Sigmoid colon (tissue), 7 donors: ENCODE measurements at places on chromosomes 6 and 20.
A peak's percentile ranks its signal among the peaks of the same experiment; 100 is the strongest.

DNA sequence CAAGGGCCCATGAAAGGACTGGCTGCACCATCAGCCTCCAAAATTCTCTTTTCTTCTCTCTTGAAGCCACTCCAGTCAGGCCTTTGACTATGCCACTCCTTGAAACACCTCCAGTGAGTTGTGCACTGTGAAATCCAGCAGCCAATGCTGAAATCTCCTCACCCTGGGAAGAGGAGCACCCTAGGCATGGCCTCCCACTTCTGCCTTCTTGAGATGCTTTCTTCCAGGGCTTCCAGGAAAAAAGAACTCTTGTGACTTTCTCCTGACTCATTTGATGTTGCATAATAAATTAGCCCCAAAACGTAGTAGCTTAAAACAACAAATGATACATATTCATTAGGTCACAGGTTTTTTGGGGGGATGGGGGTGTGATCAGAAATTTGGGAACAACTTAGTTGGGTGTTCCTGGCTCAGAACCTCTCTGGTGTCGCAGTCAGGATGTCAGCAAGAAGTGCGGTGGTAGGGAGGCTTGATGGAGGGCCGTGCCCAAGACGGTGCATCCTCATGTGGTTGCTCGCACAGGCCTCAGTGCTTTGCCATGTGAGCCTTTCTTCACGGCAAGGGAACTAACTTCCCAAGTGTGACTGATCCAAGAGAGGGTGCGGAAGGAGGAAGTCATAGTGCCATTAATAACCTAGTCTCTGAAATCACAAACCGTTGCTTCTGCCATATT lies 12.1 kb downstream of the NCR2 start:
- DNase-seq, result no peak

- DNase-seq, result no peak
These were observed 28.9 kb downstream of the FUCA2 start for GRCh38 chr6:143482593-143482992.

DNA sequence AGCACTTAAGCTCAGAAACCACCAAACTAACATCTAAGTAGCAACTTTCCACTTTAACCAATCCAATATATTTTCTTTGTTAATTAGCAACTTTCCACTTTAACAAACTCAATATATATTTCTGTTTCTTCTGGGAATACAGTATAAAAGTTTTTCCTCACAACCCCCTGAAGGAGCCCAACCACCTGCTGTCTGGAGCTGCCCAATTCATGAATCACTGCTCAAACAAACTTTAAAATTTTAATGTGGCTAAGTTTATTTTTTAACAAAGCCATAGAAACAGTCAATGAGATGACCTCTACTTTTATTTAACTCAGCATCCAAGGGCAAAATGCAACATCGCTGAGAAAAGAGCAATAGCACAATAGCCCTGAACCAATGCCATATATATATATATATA lies 500.1 kb downstream of the EPM2A start:
- DNase-seq, result no peak

- no peak for DNase-seq
These were observed 37.4 kb upstream of the OPRM1 start for GRCh38 chr6:154001494-154002285.

- no peak for DNase-seq
These were observed 114.8 kb upstream of the CST7 start for GRCh38 chr20:24834310-24834709.

GRCh38 chr6:84731401-84731800 lies 33.0 kb downstream of the TBX18 start:
- DNase-seq, result no peak

DNA sequence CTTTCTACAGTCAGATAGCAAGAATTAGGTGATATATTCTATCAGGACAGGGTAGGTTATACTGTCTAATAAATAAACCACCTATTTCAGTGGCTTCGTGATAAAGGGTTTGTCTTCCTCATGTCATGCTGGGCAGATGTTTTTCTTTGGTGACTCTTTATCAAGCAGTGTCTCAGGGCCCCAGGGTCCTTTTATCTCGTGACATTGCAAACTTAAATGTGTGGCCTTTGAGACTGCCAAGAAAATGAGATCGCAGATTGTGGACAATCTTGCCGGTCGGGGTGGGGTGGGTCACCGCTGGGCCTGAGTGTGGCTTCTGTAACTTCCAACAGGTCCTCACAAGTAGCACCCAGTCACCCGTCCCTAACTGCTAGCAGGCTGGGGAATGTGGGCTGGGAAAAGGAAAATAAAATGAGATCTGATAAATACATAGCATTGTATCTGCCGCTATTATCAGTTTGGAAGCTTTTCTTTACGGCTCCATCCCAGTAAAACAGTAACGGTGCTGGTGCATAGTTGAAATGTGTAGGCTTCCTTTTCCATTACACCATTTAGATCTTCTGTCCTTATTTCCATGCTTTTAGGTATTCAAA lies 50.5 kb upstream of the BMP6 start:
- DNase-seq, result no peak

- DNase-seq, result peak; percentile 54
These were observed 49.4 kb upstream of the TOP1 start for GRCh38 chr20:40979247-40979646.

DNA sequence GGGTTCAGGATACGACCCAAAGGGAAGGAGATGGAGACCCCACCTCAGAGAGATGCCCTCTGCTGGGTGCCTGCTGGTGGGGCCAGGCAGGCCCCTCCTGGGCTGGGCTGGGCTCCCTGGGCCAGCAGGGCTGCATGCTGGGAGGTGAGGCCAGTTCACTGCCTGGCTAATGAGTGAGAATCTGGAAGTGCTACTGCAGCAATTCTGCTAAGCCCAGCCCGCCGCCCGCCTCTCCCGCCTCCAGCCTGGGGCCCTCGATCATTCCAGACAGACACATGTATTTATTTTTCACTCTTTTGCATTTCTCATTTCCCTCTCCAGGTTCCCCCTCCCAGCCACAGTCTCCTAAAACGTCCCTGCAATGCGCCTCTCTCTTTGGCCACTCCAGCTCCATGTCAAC lies 79.6 kb downstream of the CDH22 start:
- DNase-seq, result no peak

DNA sequence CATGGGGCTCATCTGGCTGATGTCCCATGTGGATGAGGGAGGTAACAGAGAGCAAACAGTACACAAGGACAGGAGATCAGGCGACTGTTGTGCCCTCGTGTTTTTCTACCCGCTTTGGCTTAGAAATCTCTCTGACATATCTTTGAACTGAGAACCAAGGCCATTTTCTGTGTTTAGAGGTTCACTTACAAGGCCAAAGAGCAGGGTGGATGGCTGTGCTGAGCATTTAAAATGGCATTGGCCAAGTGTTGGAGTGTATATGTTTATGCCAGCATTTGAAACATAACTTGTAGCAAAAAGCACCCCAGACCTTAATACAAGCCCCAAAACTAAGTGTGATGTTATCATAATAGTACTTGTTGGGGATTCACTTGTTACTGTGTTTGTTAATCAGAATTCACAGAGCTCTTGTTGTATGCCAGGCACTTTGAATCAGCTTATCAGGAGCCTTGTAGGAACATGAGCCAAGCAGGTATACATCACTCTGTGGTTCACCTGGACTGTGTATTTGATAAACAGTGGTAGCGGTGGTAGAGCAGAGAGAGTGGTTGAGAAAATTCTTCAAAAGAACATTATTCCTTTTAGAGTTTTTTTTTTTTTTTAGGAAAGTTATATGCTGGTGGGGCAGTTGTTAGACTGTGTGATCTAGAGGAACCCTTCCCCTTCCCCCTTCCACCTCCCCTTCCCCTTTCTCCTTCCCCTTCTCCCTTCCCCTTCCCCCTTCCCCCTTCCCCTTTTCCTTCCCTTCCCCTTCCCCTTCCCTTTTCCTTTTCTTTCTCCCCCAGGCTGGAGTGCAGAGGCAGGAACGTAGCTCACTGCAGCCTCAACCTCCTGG lies 71.3 kb downstream of the ATRN start:
- no peak for DNase-seq

GRCh38 chr20:23362392-23363256 lies 642 bp downstream of the GZF1 start:
- peak; percentile 76 for DNase-seq

DNA sequence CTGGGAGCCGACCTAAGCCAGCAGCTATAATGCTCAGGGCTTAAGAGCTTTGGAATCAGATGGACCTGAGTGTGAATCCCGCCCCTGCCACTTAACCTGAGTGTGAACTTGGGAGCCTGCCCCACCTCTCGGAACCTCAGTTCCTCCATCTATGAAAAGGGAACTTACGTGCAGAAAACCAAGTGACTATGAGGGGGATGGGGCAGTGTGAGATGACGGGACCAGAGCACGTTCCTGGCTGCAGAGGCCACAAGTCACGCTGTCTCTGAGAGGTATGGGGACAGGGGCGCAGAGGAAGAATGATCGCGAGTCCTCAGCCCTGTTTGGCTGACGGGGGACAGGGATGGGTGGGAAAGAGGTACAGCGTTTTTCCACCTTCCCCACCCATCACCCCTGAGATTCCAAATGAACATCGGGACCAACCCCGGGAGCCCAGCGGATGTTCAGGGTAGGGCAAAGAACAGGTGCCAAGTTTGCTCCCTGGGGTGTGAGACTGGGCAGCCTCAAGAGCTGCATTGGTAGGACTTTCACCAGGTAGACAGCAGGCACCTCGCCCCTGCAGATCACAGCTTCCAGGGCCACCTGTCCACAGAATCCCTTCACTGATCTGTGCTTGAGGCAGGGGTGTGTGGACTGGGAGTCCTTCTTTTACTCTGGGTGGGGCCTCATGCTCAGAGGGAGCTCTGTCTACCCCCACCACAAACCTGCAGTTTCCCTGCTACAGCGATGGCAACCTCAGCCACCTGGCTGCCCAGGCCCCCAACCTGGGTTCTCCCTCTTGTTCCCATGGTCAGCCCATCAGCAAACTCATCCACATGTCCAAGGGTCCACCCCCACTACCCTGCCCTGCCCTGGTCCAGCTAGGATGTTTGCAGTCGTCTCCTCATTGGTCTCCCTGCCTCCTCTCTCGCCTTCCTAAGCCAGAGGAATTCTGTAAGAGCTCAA lies 85.8 kb downstream of the CEBPB start:
- peak; percentile 73 for DNase-seq

DNA sequence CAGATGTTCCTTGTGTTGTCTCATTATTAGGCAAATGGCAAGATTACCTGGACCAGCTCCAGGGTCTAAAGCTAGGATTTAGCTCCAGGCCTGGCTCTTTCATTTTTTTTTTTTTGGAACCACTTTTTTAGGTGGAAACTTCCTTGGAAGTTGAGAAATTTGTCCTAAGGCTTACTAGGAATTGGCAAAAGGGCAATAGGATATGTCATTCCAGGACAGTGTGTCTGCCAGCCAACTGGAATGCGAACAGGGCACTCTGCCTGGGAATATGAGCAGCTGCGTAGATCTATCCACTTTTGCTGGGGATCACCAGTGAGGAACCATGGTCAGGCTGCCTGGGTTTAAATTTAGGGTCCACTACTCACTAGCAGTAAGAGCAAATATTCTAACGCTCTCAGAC lies 304.0 kb downstream of the TSHZ2 start:
- no peak for DNase-seq

GRCh38 chr6:18347021-18347577 lies 40.1 kb upstream of the RNF144B start:
- DNase-seq, result no peak

DNA sequence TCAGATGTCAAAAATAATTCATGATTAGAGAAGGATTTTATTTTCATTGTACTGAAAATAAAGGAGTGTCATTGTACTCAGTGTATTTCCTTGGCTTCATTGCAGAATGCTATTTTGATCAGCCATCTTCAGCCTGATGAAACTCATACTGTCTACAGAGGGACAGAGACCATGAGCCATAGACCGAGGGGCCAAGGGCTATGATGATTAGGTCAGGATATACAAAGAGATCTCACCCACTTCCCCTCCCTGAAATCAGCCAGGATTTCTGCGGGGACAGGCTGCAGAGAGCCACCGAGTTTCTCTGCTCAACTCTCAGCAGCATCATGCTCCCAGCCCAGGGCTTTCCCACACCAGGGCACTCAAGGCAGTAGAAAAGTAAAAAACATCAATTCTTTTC lies 47.0 kb downstream of the ALDH8A1 start:
- DNase-seq, result no peak

DNA sequence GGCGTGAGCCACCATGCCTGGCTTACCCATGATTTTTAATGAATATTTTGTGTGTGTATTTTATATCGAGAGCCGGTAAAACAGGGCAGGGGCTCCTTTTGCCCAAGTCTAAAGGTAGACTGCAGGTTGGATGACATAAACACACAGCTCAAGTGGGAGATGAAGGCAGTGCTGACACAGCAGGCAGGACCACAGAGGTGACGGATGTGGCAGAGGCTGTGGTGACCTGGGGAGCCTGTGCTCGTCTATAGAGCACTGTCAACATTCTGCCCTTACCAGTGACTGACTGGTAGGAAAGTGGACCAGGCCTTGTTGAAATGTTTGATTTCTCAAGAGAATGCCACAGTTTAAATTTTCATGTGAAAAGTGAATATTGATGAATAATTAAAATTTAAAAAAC lies 137.5 kb downstream of the ZFP64 start:
- DNase-seq, result no peak

DNA sequence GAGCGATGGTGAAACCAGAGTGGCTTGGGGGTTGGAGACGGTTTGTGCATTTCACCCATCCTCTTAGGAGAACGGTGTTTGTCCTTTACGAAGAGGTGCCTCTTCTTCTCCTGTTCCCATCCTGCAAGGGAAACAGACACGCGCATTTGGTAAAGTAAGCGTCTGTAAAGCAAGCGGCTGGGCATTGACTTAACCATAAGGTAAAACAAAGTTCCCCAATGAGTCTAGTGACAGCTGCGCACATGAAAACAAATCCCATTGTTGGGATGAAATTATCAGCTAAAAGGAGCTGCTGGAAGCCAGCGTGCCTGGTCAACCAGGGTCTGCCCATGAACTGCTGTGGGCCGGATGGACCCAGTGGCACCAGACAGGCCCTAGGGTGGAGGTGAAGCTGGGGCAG lies 5.8 kb downstream of the BHLHE23 start:
- DNase-seq, result no peak

- DNase-seq, result no peak
These were observed 34.3 kb downstream of the UQCC2 start for GRCh38 chr6:33677143-33677660.

- no peak for DNase-seq
These were observed 35.2 kb upstream of the BLCAP start for GRCh38 chr20:37562695-37563480.

- no peak for DNase-seq
These were observed 6.1 kb downstream of the TP53RK start for GRCh38 chr20:46683011-46683667.

- DNase-seq, result no peak
These were observed 17.6 kb upstream of the GATA5 start for GRCh38 chr20:62493253-62493885.

DNA sequence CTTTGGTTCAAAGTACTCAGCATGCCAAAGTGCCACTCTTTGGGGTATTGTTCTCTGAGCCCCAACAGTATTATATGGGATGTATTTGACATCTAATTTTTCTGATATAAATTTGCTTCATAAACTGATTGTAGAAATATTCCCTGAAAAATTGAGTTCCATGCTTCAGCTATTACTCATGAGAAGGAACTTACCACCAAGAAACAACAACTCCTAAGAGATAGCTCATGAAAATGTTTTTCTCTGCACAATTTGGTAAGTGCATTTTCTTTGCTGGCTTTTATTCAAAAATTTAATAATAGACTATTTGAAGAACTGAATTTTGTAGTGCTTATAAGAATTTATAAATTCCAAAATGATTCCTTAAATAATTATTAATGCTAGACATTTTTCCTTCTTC lies 12.8 kb upstream of the TPD52L1 start:
- no peak for DNase-seq
